ENCODE measurements at places on chromosomes 6 and 20.

DNA sequence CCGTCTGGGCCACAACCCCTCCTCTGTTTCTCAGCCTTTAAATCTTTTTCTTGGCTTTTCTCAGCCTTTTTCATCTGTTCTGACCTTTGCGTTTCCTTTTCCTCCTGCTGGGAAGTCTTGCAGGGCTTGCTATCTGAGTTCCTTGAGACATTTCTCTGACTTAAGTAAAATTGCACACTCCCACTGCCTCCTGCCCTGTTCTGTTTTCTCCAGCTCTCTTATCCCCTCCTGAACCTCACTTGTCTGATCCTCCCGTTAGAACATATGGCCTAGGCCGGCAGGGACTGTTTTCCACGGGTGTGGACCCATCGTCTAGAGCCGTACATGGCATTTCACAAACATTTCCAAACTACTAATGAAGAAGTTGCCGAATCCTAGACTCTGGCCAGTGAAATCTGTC lies 63.0 kb downstream of the ARID1B start:
- DNase-seq, result no peak

- no peak for DNase-seq
These were observed 106.8 kb upstream of the PDE10A start for GRCh38 chr6:165769884-165770283.

DNA sequence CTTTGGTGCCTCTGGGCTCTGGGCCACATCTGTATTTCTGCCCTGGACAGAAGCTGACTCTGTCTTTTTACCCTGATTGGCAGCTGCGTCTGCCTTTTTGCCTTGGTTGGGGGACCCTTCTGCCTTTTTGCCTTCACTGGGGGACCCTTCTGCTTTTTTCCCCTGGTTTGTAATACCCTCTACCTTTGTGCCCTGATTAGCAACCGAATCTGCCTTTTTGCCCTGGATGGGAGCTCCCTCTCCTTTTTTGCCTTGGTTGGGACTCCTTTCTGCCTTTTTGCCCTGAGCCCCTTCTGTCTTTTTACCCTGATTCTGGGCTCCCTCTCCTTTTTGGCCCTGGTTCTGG lies 23.4 kb downstream of the RRBP1 start:
- DNase-seq, result no peak

- DNase-seq, result no peak
These were observed 94.6 kb downstream of the BCAS1 start for GRCh38 chr20:53975761-53976160.

DNA sequence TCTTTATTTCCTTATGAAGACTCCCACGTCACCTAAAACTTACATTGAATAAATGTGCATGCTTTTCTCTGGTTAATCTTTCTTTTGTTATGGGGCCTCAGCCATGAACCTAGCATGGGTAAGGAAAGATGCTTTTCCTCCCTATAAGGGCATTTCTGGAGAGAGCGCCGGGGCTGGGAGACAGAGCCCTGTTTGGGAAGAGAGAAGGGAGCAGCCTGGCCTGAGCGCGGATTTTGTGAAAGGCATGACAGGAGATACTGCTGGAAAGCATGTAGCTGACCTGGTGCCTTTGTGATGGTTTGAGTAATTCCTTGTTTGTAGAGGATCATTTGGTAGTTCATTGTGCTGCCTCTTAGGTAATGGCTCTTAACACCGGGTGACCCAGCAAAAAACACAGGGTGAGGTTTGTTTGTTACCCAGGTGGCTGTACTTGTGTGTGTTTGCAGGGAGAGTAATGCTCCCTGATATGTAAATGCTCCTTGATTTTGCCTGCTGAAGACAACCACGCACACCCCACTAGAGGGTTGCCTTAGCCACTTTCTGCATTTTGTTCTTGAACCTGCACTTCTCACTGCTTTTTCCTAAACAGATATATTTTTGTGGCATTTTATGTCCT lies 59.2 kb downstream of the ANKRD6 start:
- DNase-seq, result no peak

GRCh38 chr6:45966797-45967196 lies 48.9 kb downstream of the CLIC5 start:
- DNase-seq, result no peak

DNA sequence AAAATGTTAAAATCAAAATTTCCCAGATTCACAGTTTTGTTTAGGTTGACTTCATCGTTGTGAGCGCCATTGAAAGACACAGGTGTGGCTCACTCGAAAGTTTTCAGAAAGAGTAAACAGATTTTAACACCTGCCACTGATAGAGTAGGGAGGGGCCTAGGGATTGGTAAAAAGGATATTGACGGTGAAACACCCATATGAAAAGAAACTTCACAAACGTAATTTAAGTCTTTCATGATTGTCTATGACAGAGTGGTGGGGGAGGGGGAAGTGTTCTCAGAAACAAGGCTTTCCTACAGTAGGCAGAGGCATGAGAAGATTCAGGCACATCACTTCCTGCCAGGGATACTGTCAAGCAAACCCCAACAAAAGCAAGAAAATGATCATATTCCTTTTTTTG lies 101.4 kb downstream of the PERP start:
- no peak for DNase-seq

DNA sequence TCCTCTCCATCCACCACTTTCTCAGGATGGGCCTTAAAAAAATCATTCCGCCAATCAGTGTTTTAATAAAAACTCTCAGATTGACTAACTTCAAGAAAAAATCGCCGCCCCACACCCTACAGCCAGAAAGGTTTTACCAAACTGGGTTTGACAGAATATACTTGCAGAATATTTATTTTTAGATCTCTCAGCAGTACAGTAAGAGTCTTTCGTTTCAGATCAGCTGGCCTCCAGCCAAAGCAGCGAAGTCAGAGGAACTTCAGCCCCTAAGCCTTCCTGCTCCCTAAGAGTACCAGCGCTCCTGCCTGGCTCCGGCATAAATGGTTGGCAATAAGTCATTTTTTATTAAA lies 24.7 kb downstream of the TBC1D7 start:
- DNase-seq, result peak; percentile 58

DNA sequence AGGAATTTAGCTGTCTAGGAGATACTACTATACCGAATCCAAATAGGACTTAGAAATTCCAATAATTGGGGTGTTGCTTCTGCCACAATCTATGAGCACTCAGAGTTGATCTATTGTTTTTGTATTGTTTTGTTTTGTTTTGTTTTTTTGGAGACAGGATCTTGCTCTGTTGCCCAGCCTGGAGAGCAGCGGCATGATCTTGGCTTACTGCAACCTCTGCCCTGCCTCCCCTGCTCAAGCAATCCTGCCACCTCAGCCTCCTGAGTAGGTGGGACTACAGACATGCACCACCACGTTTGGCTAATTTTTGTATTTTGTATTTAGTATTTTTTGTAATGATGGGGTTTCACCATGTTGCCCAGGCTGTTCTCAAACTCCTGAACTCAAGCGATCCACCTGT lies 7.4 kb downstream of the ACSS2 start:
- DNase-seq, result no peak

GRCh38 chr6:123117145-123117908 lies 121.3 kb downstream of the CLVS2 start:
- no peak for DNase-seq

GRCh38 chr6:104462811-104463599 lies 396.7 kb downstream of the HACE1 start:
- no peak for DNase-seq
